Large intestine (tissue), 12 donors: ENCODE measurements at places on chromosomes 4 and X. TPM values are rescaled to one million over a fixed set of nuclear protein-coding genes. Genes with fewer than 3 reads are reported as not detected.

TMSB15A gene
- polyA plus RNA-seq = 18.6 TPM

KIAA1210 gene
- polyA plus RNA-seq = 0.03 TPM

UNC5C gene
- polyA plus RNA-seq = 4.1 TPM

- no peaks in the 10 kb centered on the region for H3K4me1 ChIP-seq
- H3K27ac ChIP-seq = no peak overlapping the region
- DNase-seq = no peak
- no peaks in the 10 kb centered on the region for H3K36me3 ChIP-seq
- no peaks in the 10 kb centered on the region for H3K27me3 ChIP-seq
Measured at GRCh38 chr4:40289366-40290188, 45.6 kb upstream of the CHRNA9 start.

ASMT gene
- polyA plus RNA-seq = not detected
